NCI-H2081 (cell line): ENCODE measurements at places on chromosomes 2 and 18.

DNA sequence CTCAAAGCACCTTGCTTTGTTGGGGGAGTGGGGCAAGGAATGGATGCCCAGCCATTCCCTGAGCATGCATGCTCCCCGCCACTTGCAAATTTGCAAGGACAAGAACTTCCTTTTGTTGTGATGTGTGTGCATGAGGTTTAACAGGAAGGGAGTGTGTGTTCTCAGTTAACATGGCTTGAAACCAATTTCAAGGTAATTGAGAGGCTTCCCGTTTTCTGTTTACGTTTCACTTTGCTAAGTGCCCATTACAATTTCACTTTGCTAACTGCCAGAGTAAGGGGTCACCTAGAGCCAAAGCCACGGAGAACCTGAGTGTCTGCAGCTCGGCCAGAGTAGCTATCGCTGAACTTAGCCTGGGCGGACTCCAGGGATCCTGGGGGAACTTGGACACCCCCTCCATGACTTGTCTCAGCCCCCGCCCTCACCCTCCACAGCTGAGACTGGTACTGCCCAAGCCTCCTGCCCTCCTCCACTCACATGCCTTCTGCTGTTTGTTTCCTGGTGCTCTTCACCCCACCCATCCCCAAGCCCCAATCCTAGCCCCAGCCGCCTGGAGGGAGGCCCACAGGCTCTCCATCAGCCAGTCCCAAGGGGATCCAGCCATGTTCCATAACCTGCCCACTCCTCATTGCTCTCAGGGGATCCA lies 53.6 kb upstream of the LAPTM4A start:
- DNase-seq = peak; percentile 65

DNA sequence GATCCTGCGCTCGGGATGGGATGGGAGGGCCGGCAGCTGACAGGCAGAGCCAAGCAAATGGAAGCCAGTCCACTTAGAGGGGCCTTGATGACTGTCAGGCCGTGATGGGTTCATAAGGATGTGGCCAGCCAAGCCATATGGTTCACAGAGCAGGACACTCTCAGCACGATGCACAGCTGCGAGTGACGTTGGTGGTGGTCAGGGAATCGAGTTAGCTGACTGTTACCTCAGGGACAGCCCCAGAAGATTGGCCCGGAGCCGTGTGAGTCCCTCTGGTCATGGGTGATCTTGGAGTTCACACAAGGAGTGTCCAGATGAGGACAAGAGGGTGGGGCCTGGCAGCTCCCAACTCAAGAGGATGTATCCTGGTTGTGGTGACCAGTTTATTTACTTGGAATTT lies 70.2 kb downstream of the TPGS2 start:
- DNase-seq = no peak

GRCh38 chr2:21667638-21668037 lies 543.9 kb downstream of the TDRD15 start:
- DNase-seq = no peak

DNA sequence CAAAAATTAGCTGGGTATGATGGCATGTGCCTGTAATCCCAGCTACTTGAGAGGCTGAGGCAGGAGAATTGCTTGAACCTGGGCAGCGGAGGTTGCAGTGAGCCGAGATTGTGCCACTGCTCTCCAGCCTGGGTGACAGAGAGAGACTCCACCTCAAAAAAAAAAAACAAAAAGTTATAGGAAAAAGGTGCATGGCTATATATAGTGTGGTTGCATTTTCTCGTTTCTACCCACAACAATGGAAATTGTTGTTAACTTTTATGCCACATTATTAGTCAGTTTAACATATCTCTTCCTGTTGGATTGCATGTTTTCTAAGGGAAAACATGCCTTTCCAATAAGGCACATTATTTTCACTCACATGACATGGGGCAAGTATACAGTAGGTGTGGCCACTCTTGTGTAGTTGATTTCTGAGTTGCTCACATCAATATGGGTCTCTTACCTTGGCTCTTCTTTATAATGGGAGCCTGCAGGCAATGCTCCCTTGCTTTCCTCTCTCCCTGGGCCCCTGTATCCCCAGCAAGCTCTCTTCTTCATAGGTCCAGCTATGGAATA lies 610.0 kb downstream of the RNF144A start:
- no peak for DNase-seq

GRCh38 chr2:127620866-127621265 lies 25.1 kb upstream of the GPR17 start:
- no peak for DNase-seq

- no peak for DNase-seq
These were observed 141.7 kb upstream of the CCDC68 start for GRCh38 chr18:55100817-55101457.

- DNase-seq = no peak
These were observed 20.4 kb downstream of the EDAR start for GRCh38 chr2:108968619-108969018.

DNA sequence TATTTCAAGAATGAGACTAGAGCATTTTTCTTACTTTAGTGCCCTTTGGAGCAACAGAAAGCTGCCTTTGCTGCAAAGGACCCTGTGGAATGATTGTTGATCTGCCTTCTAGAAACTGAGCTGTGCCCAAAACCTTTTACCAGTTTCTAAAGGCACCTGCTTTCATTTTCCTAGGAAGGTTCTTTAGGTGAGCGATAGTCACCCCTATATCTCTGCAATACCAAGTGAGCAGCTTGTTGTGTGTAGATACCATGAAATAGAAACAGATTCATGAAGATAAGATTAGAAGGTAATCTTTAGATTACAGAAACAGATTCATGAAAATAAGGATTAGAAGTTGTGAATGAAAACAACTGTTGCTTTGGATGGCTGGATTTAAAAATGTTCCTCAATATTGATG lies 202.3 kb downstream of the PLCL1 start:
- DNase-seq = no peak

- no peak for DNase-seq
These were observed 119.0 kb upstream of the CELF4 start for GRCh38 chr18:37684590-37684989.

- no peak for DNase-seq
These were observed 203.5 kb downstream of the UXS1 start for GRCh38 chr2:105990624-105991023.

GRCh38 chr2:141015341-141016047 lies 1115.3 kb downstream of the LRP1B start:
- peak; percentile 47 for DNase-seq

- DNase-seq = no peak
These were observed 82.0 kb downstream of the APOB start for GRCh38 chr2:20961858-20962257.

- DNase-seq = no peak
These were observed 844.6 kb upstream of the ID2 start for GRCh38 chr2:7837237-7837760.
